NCI-H69 (cell line): ENCODE measurements at places on chromosomes 3 and 15.

GRCh38 chr15:34986771-34987480, 1.2 kb downstream of the ZNF770 start:
- peak; percentile 62 for DNase-seq

DNA sequence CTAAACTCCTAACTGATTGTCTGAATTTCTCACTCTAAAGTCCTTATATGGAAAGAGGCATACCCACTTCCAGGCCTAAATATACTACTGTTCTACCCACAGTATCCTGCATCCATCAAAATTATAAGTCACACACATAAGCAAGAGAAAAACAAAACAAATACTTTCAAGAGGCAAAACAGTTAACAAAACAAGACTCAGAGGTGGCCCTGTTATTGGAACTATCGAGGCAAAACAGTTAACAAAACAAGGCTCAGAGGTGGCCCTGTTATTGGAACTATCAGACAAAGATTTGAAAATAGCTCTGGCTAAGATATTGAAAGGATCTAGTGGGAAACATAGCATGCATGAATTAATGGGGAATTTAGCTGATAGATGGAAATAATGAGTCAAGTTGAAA, 224.2 kb upstream of the CGNL1 start:
- no peak for DNase-seq

- DNase-seq: no peak
These were observed 25.5 kb upstream of the ESYT3 start for GRCh38 chr3:138408751-138409570.

DNA sequence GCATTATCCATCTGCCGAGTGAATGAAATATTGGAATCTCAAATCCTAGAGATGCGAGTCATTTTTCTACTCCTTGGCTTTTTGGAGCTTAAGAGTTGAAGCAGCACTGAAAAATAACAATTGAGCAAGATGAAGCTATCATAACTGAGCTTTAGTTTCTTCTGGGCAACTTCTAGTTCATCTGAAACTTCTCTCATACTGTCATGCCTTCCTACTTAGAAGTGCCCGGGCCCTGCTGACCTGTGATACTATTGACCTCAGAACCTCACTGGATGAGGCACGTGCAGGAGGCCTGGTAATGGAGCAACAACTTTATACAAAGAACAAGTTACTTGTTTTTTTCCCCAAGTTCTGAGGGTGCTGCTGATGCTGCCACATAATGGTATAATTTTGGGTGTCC, 48.5 kb upstream of the P3H2 start:
- DNase-seq: no peak

DNA sequence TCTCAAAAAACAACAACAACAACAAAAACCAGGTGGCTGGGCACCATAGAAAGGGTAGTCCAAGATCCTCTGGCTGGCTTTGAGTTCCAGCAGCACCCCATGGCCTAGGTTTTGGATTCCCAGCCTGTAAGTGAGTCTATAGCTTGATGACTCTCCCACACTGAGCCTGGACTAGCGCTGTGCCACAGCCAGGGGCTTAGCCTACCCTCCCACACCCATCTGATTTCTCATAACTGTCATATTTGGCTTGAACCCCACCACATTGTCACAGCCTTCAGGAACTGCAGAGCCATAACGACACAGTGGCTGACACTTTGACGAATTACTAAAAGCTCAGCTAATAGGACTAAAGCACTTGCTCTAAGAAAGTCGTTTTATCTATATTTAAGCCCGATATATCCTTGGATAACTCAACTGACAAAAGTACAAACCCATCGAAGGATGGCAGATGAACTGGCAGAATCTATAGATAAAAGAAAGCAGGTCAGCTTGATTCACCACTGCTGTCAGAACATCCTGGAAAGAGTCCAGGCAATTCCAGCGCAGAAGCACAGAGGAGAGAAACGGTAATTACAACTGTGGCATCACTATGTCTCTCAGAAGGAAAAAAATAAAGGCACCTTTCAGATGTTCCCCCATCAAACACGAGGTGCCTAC, 62.1 kb downstream of the HOMER2 start:
- DNase-seq: no peak

DNA sequence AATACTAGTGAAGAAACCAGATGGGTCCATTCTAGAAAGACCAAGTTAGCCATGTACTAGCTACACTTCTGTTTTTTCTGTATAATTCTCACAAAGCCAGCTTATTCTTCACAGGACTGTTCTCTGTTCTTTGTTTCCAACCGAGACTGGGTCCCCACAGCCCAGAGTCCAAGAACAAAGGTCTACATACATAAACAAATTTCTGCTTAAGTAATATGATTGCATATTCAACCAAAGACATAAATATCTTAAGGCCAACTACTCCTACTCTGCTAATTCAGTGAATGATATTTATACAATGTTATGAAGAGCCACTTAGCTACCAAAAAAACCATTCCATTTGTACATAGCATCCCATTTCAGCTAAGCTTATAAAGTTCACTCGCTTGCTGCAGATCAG, 299.8 kb upstream of the CCDC54 start:
- DNase-seq: no peak

DNA sequence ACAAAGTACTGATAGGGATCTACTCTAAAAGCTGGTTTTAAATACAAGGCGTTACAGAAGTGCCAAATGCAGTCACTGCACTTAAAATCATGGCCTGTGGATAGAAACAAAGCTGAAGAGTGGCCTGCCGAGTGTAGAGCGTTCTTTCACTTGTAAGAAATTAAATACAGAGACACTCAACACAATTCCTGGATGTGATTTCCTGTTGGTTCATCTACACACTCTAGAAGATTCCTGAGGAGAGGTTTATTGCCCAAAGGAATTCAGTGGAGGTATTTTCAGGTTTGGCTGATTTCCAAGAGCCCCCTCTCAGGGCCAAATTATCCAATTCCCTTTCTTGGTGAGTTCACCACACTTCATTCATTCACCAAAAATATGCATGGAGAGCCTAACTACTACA, 200.3 kb upstream of the IL12A start:
- DNase-seq: no peak

GRCh38 chr15:46365572-46365971, 730.7 kb downstream of the SQOR start:
- DNase-seq: no peak

DNA sequence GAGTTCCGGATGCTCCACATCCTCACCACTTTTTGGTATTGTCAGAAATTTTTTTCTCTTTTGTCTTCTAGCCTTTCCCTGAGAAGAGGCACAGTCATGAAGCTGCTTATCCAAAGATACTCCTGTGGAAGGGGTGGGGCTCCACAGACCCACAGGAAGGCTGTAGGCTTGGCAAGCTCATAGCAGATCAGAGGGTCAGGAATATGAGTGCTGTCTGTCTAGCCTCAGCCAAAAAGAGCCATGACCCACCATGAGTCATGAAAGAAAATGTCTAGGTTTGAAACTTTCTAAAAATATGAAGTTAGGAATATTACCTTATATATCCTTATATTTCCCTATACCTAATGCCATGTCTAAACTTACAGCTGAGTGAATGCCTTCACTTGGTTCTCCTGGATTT, 118.2 kb upstream of the THBS1 start:
- DNase-seq: no peak

DNA sequence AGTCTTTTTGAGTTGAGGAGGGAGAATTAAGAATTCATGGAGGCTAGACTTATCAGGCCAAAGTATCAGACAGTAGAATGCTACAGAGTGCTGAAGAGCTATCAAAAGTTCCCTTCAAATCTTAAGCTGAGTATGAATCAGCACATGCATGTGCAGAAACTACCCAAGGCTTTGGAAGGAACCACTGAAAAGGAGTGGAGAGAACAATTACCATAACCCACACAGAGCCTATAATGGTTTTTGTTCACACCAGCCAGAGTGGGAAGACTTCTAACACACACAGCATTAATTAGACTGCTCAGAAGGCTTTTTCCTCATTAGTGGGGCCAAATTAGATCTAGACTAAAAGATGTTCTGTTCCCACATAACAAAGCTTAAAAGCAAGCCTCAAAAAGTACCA, 83.7 kb upstream of the SLC6A11 start:
- no peak for DNase-seq

DNA sequence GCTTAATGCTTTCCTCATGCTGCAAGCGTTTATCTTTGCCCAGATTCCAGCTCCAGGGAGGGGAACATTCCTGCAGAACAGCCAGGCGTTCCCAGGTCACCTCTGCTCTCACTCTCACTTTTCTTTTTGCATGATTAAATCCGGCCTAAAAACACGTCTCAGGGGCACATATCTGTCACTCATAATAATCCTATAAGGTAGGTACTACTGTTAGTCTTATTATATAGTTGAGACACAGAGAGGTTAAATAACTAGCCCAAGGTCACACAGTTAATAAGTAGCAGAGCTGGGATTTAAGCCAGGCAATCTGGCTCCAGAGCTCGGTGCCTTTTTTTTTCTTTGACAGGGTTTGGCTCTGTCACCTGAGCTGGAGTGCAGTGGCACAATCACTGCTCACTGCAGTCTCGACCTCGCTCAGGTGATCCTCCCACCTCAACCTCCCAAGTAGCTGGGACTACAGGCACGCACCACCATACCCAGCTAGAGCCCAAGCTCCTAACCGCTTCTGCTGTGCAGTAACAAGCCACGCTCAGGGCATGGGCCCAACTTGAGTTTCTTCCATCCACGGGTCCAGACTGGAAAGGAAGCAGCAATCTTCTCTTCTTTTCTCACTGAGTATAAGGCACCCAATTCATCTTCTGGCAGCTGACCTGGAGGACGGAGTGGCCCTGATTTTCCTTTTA, 96.5 kb downstream of the LIPC start:
- no peak for DNase-seq

- DNase-seq: no peak
These were observed 71.1 kb downstream of the MYO1E start for GRCh38 chr15:59301527-59301926.

DNA sequence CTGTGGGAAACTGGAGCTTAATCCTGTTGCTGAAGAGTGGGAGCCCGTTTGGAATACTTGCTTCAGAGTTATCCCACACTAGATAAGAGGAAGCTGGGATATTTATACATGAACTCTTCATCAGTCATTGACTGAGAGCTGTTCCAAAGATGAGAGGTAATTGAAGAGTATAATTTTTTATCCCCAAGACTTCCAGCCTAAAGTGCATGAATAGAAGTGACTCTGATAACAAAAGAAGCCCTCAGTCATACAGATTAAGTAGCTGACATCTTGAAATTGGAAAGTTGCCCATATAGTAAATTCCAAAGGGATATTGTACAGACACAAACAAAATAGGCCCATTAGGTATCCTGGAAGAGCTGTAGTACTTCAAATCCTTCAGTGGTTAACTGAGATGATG, 268.0 kb downstream of the EPHA3 start:
- DNase-seq: no peak

DNA sequence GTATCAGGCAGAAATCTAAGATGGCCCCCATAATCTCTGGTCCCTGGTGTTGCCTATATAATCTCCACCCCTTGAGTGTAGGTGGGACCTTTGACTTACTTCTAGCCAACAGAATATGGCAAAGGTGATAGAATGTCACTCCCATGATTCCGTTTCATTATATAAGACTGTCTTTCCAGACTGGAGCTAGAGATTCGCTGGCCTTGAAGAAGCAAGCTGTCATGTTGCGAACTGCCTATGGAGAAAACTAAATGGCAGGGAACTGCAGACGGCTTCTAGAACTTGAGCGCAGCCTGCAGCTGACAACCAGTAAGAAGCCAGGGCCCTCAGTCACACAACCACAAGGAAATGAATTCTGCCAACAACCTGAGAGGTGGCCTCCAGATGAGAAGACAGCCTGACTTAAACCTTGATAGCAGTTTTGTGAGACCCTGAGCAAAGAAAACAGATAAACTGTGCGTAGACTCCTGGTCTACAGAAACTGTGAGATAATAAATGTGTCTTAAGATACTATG, 2.2 kb upstream of the KPNA1 start:
- DNase-seq: no peak

DNA sequence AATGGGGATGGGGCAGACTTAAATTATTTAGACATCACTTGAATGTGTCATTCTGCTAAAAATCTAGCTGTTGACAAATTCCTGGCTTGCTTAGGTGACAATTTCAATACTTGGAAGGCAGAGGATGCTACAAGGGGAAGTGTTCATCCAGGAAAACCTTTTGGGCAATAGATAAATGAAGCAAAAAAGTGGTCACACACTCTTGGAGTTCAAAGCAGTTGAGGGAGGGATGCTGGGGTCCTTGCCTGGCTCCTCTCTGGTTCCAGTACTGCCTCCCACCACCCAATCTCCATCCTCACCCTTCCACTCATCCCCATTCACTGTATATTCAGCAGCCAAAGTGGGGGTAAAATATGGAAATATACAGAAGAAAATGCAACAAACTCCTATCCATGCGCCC, 52.6 kb upstream of the FRMD4B start:
- no peak for DNase-seq

GRCh38 chr15:52670087-52670486, 9.1 kb downstream of the ATOSA start:
- DNase-seq: no peak

DNA sequence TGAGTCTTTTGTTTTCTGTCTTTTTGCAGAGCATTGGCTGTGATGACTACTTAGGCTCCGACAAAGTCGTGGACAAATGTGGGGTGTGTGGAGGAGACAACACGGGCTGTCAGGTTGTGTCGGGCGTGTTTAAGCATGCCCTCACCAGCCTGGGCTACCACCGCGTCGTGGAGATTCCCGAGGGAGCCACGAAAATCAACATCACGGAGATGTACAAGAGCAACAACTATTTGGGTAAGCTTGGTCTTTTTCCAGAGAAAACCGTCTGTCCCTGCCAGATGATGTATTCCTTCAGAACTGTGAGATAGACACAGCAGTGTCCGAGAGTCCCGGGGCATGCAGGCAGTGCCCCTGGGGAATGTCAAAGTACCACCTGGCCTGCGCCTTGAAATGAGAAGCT, 149.9 kb upstream of the NR2E3 start:
- DNase-seq: peak; percentile 24

- no peak for DNase-seq
These were observed 94.2 kb downstream of the PLXNA1 start for GRCh38 chr3:127077068-127077467.

DNA sequence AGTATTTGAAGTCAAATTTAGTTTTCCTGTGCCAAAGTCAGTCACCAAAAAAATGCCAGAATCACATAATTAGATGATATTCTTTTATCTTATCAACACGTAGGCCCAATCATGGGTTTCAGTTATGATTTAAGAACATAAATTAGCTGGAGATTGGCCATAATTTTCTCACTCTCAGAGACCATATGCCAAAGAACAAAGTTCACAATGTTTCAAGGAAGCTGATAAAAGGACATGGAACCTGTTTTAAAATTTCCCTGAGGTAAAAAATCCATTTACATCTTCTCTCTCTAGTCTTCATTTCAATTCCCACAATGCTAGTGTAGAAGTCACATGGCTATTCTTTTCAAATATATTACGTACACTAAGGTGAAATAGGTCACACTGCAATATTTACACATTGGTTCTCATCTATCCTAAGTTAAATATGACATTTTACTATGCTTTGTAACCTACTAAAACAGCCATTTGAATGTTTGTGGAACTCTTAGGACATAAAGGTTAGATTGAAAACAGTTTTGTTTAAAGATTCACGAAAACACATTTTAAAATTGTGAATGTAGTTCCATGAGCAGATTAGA, 42.7 kb upstream of the DCUN1D1 start:
- no peak for DNase-seq
